H4 (cell line): ENCODE measurements at places on chromosomes 4 and X.
A peak's percentile ranks its signal among the peaks of the same experiment; 100 is the strongest.

GRCh38 chr4:123399627-123400358 lies 3.2 kb downstream of the SPRY1 start:
- DNase-seq: no peak

DNA sequence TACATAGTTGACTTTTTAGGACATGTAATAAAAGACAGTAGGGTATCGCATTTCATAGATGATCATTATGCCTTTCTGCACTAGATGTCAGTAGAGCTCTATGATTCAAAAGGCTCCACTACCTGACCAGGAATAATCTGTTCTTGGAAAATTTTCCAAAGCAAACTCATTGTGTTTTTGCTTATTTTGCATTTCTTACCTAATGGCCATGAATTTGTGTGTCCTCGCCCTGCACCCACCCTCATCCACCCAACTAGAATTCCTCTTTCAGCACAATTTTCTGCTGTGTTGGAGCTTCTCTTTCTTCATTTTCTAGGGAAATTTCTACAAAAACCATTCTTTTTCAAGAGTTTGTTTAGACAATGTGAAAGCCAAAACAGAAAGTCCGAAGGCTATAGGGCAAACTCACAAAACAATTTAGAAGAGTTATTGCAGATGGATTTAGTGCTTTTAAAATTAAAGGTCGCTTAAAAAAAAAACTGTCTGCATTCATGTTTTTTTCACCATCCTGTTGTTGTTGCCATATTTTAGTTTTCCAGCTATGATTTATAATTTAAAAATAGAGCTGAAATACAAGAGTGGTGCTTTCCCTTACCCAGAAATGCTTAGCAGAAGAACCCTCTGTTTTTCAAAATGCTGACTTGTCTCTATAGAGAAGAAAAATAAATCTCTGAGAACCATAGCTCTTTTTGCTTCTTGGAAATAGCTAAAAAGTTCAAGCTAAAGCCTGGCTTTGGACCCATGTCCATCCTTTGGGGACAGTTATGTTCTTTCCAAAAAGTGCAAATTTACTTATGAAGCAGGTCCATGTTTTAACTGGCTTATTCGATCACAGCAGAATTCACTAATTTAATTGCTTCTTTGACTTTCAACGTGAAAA lies 183.7 kb downstream of the SPATA18 start:
- peak; percentile 3 for DNase-seq

DNA sequence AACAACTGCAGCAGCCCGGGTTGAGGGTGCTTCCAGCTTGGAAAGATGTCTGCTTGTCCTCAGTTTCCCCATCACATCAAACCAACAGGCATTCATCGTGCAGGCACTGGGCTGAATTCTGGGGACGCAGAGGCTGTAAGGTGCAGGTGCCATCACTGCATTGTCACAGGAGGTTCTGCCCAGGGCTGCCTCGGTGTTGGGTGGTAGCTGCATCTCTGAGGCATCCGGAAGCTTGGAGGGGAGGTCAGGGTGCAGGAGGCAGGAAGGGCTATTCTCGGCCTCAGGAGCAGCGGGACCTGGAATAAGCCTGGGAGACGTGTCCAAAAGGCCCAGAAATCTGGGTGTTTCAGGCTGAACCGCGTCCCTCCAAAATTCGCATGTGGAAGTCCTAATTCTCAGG lies 134.6 kb downstream of the HMX1 start:
- DNase-seq: no peak

- DNase-seq: no peak
Measured at GRCh38 chr4:136484996-136485395, 1047.3 kb downstream of the PCDH18 start.

DNA sequence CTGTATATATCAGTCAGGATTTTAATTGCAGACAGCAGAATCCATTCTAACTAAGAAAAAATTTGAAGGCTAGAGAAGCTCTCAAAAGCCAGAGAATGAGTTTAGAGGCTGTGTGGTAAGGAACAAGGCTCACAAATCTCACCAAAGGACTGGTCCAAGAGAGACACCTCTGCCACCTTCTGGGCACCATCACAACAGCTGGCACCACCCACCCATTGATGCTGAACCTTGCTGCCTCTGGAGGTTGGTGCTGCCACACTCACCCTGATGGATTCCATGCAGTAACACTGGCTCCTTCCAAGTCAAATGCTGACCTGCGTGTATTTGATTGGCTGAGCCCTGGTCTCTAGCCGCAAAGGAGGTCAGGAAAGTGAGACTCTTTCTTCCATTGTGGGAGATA lies 100.8 kb downstream of the BEND2 start:
- DNase-seq: no peak

GRCh38 chrX:56800801-56801200 lies 71.8 kb downstream of the NBDY start:
- no peak for DNase-seq

DNA sequence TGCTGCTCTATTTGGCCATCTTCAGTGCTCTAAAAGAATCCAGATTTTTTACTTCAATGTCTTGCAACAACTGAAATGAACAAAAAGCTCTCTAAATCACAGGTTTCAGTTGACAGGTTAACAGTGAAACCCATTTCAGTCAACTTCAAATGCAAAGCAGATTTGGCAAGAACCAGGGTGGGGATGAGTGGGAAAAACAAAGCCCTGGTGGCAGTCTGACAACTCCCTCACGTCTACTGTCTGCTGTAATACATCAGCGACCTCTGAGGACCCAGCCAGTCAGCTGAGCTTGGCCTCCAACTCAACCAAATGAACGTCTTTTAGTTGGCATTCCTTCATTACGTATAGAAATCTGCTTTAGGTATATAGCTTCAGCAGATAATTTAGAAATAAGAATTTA lies 95.8 kb downstream of the COL25A1 start:
- DNase-seq: no peak

- peak; percentile 75 for DNase-seq
Measured at GRCh38 chr4:152696764-152697261, 17.0 kb upstream of the TMEM154 start.

- DNase-seq: peak; percentile 63
Measured at GRCh38 chr4:154559494-154560418, 3.1 kb upstream of the FGB start.

DNA sequence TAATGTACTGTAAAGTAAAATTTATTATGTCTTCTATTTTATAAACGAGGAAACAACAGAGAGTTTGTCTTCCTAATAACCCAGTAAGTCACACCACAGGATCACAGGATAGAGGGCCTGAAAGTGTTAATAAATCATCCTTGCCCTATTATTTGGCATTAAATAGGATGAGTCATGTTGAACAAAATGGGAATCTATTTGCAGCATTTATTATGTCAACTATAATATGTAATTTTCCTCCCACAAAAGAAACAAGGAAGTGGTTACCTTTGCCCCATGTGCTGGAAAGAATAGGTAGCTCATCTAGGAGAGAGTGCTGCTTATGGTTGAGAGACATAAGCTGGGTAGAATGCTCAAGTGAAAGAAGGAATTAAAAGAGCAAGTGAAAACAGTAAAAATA lies 237.6 kb upstream of the NDST3 start:
- DNase-seq: no peak

DNA sequence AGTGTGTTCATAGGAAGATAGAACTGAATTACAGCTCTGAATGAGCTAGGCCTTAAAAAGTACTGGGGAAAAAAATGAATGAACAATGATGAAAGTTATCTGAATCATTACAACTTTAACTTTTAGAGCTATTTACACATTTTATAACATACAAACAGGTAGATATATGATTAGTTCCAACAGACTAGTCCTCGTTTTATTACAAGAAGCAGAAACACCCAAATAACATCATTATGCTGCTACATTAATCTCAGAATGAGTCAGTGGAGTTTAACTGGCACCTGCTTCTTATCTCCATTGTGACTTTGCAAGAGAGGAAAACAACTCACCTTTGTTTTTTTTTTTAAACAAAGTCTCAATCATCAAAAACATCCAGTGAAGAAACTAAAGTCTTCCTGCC lies 15.2 kb downstream of the ATP8A1 start:
- DNase-seq: no peak

- no peak for DNase-seq
Measured at GRCh38 chrX:86133761-86134160, 14.5 kb upstream of the DACH2 start.

DNA sequence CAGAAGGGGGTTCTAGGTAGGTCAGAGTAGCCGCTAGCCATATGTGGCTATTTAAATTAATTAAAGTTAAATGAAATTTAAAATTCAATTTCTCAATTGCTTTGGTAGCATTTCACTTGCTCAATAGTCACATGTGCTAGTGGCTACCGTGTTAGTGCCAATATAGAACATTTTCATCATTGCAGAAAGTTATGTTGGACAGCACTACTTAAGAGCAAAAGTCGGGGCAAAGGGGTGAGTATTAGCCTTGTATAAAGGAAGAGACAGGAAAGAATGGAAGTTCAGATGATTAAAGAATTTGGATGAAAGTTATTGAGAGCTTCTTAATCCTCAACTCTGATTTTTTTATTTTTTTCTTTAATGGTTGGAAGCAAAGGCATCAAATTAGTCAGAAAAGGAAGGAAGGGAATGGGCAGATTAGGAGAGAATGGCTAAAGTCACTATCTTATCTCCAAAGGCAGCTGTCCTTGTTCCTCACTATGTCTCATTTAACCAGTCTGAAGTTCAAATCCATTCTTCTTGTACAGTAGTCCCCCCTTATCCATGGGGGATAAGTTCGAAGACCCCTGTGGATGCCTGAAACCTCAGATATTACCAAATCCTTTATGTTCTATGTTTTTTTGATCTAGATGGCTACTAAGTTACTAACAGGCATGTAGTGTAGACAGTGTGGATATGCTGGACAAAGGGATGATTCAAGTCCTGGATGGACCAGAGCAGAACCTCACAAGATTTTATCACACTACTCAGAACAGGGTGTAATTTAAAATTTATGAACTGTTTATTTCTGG lies 22.9 kb downstream of the OCIAD1 start:
- no peak for DNase-seq

DNA sequence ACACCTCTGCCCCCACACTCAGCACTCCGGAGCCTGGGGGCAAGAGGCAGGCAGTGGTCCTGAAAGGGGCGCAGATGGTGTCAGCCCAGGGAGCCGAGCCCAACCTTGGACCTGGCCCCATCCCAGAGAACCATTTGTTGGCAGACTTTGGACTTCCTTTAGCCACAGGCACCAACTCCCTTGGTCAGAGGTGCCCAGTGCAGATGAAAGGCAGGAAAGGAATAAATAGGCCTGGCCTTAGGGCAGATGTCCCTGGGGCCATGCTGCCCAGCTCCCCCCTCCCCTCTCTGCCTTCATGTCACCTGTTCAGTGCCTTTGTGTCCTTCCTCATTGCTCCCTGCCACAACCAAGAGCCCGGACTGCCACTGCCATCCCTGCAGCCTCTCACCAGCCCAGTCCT lies 52.8 kb downstream of the SEL1L3 start:
- no peak for DNase-seq

DNA sequence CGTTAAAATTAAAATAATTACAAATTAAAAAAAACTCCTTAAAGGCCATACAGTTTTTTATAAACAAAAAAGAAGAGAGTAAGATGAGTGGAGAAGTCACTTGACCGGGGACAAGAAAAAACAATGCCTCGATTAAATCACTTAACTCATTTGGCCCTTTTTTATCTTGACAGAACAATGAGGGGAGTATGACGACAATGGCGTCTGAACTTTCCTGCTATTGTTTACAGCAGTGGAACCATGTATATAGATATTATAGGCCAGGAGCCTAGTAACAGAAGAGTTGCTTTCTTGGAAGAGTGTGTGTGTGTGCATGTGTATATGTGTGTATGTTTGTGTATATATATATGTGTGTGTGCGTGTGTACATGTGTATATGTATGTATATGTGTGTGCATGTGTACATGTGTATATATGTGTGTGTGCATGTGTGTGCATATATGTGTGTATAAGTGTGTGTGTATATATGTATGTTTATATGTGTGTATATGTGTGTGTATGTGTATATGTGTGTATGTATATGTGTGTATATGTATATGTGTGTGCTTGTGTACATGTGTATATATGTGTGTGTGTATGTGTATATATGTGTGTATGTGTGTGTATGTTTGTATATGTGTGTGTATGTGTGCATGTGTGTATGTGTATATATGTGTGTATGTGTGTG lies 153.4 kb upstream of the FAT1 start:
- no peak for DNase-seq

- no peak for DNase-seq
Measured at GRCh38 chr4:102342404-102343074, 2.7 kb downstream of the SLC39A8 start.

GRCh38 chrX:70012756-70013155 lies 37.0 kb downstream of the AWAT2 start:
- DNase-seq: no peak

DNA sequence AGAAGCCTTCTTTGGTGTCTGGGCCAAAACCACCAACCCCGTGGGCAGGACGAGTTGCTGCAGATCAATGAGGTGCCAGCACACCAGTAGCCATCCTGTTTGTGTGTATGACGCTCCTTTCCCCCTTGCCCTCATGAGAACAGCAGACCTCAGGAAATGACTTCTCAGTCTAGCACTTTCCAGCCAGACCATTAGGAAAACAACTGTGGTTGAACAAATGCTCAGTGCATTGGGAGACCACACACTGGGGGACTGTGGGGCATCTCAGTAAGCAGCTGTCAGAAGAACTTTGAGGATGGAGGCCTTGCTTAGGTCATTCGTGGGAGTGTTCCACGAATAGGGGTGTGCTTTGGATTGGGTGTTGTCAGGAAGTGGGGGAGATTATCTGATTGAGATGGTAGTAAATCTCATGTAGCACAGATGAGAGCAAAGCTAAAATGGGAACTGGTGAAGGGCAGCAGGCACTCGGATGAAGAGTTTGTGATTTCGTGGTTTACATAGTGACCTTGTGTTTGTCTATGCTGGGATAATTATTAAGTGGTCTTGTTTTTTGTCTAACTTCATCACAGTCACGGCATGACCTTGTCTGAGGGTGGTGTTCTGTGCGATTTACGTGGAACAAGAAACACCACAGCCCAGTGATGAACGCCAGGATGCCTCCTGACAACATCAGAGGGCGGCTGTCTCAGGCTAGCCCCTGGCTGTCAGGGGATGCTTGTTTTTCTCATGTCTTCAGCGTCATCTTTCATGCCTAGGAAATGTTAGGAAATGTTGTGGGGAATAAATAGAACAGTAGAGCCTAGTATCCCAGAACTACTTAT lies 70.1 kb downstream of the USP46 start:
- peak; percentile 75 for DNase-seq

DNA sequence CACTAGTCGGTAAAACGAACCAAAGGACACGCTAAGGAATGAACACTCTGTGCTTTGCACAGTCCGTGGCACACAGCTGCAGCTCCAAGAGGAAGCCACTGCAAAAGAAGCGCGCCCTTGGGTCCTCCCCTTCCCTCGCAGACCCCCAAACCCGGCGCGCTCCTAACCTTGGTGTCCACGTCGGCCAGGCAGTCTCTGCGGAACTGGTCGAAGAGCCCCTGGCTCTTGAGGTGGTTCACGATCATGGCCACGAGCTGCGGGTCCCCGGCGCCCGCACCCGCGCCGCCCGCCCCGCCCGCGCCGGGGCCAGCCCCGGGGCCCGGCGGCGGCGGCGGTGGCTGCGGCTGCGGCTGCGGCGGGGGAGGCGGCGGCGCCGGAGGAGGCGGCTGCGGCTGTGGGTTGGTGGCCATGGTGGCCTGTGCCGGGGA lies 333 bp downstream of the BOD1L1 start:
- DNase-seq: no peak

GRCh38 chr4:145557720-145558119 lies 61.5 kb upstream of the MMAA start:
- peak; percentile 65 for DNase-seq
